ENCODE measurements at places on chromosomes 16 and 17.
A peak's percentile ranks its signal among the peaks of the same experiment; 100 is the strongest.

GRCh38 chr17:82823004-82823403 is 16.8 kb downstream of the ZNF750 start:
- DNase-seq, result no peak

- DNase-seq, result peak; percentile 55
Observed at GRCh38 chr17:45852535-45853297, 8.0 kb downstream of the SPPL2C start.

DNA sequence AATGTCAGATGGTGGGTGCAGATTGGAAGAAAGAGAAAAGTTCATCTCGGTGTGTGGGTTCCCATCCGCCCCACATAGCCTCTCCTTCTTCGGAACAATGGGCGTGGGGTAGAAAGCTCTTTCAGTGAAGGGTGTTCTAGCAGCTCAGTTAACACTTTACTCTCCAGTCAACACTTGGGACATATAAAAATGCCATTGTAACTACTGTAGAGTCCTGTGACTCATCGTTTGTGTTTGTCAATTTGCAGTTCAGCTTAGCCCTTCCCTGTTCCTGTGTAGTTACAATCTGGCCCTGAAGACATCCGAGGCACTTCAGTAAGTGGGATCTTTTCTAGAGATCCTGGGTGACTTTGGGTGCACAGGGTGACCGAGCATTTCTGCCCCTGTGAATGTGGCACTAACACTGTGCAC is 11.5 kb upstream of the CLEC18C start:
- DNase-seq, result no peak

- no peak for DNase-seq
Observed at GRCh38 chr17:12429116-12429515, 236.6 kb upstream of the MYOCD start.

- DNase-seq, result no peak
Observed at GRCh38 chr17:74729368-74729767, 7.7 kb upstream of the RAB37 start.

- DNase-seq, result no peak
Observed at GRCh38 chr17:14299280-14300141, 1.4 kb upstream of the HS3ST3B1 start.

DNA sequence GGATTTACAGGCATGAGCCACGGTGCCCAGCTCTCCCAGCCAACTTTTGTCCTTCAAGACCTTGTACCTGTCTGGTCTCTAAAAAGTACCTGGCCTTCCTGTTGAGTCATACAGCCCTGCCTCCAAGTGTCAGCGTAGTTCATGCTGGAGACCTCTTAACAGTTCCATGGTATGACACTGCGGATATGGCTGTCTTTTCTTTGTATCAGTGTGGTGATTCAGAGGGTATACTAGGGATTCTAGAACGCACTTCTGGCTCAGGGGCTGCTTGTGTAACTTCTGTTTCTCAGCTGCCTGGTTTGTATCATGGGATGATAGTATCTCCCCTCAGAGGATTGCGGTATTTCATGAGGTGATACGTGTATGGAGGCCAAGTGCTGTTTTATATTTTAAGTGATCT is 2.0 kb upstream of the TMEM11 start:
- no peak for DNase-seq

DNA sequence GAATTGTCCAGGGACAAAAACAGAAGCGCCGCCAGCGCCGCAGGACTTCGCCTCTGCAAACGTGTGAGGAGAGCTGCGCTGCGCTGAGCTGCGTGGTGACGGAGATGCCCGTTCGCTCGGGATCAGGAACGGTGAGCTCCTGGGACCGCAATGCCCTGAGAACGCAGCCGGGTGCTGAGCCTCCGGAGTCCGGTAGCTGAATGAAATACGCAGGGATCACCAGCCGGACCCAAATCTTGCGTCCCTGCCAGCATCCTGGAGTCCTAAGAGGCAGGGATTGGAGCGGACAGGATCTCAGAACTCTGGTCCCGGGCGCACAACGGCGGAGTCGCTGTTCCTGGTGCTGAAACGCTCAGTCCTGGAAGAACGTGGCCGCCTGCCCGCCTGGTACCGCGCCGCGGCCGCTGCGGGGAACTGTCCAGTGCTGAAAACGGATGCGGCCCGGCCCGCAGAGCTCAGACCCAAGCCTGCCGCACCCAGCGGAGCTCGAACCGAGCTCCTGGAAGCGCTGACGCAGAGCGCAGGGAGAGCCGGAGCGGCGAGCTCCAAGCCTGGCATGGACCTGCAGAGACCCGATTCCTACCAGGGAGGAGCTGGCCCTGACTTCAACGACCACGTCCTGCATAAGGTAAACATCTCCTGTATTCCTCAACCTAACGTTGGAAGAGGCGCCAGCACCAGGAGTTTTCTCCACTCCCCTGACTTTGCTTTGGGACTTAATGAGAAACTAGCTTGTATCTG is 41.5 kb downstream of the CD300LF start:
- DNase-seq, result peak; percentile 19

- no peak for DNase-seq
Observed at GRCh38 chr17:33055171-33055611, 63.5 kb downstream of the SPACA3 start.

DNA sequence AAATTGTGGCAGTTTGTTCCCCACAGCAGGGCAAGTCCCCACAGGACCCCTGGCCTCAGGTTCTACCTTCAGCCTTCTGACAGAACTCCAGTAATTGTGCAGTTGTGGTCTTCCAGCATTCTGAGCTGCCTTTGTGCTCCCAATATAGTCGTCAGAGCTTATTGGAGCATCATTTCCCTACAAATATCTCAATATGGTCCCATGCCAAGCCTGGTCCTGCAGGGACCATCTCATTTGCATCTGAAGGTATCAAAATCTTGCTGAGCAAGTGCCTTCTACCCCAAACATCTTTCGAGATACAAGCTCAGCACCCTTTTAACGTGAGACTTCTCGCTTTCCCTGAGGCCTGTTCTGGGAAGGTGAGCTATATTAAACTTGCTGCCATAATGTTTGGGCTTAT is 333.9 kb upstream of the CDH11 start:
- no peak for DNase-seq

DNA sequence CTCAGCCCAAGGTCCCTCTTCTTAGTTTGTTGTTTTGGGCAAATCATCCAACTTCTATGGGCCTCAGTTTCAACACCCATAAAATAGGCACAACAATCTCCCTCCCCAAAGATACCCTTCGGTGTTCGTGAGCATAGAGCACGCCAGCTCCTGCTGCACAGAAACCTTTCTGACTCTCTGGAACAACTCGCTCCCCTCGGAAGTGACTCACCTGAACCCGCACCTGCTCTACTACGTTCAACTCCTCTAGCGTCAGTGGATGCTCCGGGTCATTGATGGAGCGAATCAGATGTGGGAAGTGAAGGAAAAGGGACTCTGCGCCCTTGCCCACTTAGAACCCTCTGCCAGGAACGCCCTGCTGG is 445 bp downstream of the CIAO2B start:
- no peak for DNase-seq

DNA sequence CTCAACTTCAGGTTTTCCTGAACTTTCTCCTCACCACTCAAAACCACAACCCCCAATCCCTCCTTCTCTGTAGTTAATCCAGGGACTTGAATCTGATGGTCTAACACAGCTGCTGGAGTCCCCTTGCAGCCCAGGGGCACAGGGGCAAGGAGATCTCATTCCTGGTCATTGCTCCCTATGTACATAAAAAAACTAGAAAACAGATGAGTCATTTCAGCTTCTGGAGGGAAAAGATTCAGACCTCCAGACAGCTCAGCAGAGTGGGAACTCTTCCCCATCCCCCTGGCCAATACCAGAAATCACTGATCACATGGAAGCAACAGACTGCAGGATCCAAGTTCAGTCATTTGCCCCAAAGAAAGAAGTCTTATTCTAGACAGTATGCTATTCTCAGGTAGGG is 62.1 kb downstream of the DYNLRB2 start:
- DNase-seq, result no peak

- DNase-seq, result peak; percentile 69
Observed at GRCh38 chr17:77869665-77870132, 88.8 kb upstream of the TNRC6C start.

DNA sequence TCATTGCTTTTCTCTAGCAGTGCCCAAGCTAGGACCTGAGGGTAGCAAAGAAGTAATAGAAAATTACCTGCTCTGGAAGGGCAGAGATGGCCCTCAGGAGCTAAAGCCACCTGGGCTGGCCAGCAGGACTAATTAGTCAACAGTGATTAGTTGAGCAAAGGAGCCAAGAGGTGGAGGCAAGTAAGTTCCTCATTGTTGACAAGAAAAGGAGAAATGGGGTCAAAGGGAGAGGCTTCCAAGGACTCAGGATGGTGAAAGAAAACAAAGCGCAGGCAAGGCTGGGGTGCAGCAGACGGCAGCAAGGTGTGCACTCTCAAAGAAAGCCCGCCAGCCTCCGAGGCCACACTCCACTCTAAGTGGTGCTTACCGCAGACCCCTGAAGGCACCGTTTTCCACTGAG is 44.6 kb downstream of the CMTM4 start:
- DNase-seq, result no peak
